ENCODE measurements at places on chromosomes 4 and X.

DNA sequence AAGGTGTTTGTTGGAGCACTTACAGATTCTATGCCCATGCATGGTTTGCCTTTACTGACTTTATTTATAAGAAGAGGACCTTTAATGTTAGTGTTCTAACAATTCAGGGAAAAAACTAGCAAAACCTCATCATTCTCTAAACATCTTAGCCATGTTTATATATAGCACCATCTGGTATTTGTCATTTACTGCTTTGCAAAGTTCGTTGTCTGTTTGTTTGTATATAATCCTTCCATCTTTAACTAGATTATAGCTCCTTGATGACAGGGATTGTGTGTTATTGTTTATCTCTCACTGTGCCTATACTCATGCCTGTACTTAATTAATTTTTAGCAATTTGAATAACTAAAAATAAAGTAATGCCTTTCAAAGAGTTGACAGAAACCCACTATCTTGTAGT is 170.6 kb upstream of the PACRGL start:
- no peak for DNase-seq

DNA sequence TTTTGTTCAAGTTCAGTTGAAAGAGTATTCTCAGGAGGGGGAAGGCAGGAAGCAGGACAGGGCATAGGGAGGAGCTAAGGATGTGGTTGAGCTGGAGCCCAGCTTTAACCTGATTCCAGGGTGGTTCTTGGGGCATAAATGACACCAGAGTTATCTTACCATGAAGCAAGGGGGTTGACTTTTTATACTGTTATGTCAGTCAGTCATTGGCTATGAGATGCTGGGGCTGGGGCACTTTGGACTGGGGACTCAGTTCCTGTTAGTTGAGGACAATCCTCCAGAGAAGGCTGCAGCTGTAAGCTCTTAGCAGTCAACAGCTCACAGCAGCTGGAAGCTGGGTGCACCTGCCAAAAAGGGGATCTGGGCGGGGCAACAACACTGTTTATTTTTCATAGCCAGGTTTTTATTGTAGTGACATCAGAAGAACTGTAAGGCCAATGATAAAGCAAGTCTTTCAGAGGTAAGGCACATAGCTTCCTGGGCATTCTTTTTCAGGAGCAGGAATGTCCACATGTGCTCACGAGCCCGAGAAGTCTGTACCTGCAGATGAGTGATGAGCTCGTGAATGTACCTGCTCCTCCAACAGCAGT is 78.5 kb downstream of the MID1IP1 start:
- no peak for DNase-seq

- DNase-seq: no peak
Measured at GRCh38 chr4:40573593-40574311, 55.9 kb downstream of the RBM47 start.

DNA sequence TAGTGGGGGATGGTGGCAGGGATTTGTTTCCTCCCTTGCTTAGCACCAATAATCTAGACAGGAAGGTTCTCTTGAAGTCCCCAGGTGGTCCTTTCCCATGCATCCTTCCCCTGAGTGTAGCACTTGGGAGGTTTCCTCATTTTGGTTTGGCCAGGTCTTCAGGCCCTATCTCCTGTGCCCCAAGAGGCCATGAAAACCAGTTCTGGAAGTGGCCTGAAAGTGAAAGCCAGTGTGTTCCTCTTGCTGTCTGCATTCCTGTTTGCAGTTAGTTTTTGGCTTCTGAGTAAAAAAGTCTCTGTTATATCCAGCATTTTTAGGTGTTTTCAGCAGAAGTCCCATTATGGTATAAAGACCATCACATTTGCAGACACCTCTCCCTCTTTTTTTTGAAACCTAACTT is 59.5 kb downstream of the MTM1 start:
- DNase-seq: no peak

- peak; percentile 21 for DNase-seq
Measured at GRCh38 chrX:139930916-139931645, 1.8 kb downstream of the ATP11C start.

GRCh38 chrX:119516157-119516702 is 48.0 kb downstream of the SLC25A5 start:
- peak; percentile 64 for DNase-seq

DNA sequence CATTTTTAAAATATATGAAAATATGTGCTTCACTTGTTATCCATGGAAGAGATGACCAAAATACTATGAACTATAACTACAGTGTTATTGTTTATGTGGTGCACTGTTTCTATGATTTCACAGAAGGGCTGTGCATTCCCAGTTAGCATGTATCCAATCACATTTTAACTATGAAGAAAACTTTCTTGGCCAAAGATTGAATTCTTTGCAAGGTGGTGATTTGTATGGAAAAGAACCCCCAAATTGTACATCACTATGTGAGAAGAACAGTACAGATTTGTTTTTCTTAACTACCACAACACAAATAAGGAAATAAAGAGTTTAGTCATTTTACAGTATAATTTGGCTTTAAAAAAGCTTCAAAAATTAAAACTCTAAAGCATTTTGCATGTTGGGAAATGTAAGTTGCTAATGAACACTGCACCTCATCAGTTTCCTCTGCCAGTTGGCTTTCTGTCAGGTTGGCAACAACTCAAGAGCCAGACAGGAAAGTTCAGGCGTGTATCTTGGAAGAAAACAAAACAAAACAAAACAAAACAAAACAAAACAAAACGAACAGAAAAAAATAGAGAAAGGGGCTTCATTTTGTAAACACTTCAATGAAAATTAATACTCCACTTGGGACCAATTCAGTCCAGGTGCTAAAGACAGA is 237.0 kb downstream of the SCFD2 start:
- DNase-seq: no peak

- DNase-seq: no peak
Measured at GRCh38 chrX:148771440-148771839, 271.0 kb downstream of the AFF2 start.

GRCh38 chr4:83890816-83891215 is 354.9 kb downstream of the GPAT3 start:
- no peak for DNase-seq

Data from hepatic stellate cell (primary cell).